ENCODE measurements at places on chromosomes 3 and 15.

GRCh38 chr3:161474139-161474538 lies 22.5 kb upstream of the OTOL1 start:
- DNase-seq: no peak

DNA sequence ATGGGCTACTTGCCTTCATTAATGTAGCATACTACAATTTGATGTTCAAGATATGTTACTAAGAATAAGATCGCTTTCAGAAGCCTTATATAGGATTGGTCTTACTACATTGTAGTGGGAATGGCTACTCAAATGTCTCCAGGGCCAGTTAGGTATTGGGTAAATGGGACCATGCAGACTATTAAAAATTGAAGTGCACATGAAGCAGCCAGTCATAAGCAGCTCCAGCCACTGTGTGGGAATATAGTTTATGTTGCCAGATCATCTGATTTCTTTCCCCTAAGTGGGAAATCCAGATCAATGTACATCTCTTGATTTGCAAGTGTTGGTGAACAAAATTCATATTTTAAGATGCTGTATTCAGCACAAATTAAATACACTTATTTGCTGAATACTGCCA lies 5.1 kb downstream of the CTNNB1 start:
- no peak for DNase-seq

DNA sequence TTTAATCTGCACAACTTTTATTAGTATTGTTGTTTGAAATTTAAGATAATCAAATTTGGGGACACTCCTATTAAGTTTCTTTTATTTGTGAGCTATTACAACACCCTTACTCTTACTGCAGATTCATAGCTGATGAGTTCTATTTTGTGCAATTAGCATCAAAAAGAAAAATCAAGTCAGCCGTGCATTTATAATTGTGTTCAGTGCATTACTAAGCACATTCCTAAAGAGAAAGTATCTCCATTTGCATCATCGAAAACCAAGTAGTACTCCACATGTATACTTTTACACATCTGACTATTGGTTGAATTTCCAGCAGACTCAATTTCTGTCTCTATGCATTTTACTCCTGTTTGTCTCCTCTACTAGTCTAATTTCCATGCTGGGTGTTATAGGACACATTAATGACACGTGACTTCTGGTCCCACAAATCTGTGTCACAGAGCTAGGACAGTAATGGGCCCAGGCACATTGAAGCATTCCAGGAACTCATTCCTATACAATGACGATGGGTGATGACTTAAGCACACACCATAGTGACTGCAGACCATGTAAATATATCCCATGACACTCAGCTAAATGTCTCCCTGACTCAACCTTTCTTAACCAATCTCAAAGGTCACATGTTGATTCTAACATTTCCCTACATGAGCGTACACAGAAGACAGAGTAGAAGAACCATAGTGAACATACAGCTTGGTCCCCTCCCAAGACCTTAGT lies 477.5 kb downstream of the LPP start:
- no peak for DNase-seq

GRCh38 chr3:185215873-185216606 lies 37.8 kb downstream of the EHHADH start:
- no peak for DNase-seq

GRCh38 chr15:98935736-98936135 lies 71.9 kb downstream of the PGPEP1L start:
- no peak for DNase-seq

All from nephron progenitor cell (in vitro differentiated cells).